Epithelial cell of esophagus (primary cell): ENCODE measurements at places on chromosomes 16 and 17.

GRCh38 chr17:13888056-13888609 is 181.2 kb upstream of the COX10 start:
- DNase-seq, result no peak

GRCh38 chr17:49227436-49228261 is 2.9 kb downstream of the PHOSPHO1 start:
- peak; percentile 69 for DNase-seq

- DNase-seq, result peak; percentile 39
Observed at GRCh38 chr16:66979011-66979717, 9.2 kb upstream of the CES4A start.

GRCh38 chr16:88939972-88940861 is 36.8 kb downstream of the CBFA2T3 start:
- DNase-seq, result no peak

- DNase-seq, result no peak
Observed at GRCh38 chr16:66544016-66544757, 5.7 kb downstream of the TK2 start.

GRCh38 chr17:82287013-82287867 is 13.7 kb upstream of the CSNK1D start:
- no peak for DNase-seq

DNA sequence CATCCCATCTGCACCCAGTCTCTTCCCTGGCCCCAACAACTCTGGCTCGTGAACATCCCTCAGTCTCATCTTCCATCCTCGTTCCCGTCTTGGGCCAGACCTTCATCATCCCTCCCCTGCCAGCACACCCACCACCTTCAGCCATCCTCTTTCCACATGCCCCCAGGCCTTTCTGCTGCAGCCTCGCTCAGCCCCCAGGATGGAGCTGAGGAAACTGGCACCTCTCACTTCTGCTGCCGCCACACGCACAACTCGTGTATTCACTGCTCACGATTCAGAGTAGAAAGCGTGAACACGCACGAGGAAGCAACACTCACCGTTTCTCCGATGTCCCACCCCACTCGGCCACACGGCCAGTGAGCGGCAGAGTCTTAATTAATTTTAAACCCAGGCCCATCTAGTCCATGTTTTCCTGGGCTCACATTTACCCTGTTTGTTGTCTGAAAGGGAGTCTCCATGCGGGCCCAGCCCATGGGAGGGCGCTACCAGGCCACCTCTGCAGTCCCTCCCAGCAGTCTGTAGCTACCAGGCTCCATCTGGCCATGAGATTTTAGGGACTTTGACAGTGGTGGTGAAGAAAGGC is 12.5 kb downstream of the C16orf90 start:
- DNase-seq, result no peak

GRCh38 chr16:48556243-48556912 is 53.6 kb downstream of the N4BP1 start:
- no peak for DNase-seq

GRCh38 chr16:58120234-58120633 is 8.9 kb downstream of the CFAP20 start:
- no peak for DNase-seq

GRCh38 chr16:85359147-85359822 is 247.0 kb upstream of the CIBAR2 start:
- DNase-seq, result no peak

DNA sequence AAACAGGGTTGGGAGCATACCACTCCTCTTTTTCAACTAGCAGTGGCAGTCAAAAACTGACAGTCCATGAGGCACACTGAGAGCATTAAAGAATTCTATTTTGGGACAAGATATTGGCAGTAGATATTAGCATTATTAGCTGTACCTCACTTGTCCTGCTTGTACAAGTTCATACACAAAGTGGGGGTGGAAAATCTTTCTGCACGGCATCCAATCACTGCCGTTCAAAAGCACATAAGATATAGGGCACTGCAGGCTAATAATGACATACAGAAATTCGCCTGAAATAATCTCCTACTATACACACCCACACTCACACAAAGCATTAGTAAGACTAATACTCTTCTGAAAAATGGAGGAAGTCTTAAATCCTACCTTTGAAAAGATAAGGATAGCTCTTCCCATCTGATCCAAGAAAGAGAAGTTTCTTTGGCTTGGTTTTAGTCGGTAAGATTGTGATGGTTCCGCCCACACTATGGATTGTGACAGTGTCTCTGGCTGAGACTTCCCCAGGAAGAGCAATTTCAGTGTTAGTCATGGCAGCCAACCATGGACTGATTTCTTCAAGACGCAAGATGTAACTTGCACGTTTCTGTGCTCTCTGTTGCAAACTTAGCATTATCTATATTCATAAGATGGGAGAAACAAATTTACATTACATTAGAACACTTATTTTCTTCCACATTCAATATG is 40.6 kb upstream of the ARL6IP1 start:
- peak; percentile 50 for DNase-seq

DNA sequence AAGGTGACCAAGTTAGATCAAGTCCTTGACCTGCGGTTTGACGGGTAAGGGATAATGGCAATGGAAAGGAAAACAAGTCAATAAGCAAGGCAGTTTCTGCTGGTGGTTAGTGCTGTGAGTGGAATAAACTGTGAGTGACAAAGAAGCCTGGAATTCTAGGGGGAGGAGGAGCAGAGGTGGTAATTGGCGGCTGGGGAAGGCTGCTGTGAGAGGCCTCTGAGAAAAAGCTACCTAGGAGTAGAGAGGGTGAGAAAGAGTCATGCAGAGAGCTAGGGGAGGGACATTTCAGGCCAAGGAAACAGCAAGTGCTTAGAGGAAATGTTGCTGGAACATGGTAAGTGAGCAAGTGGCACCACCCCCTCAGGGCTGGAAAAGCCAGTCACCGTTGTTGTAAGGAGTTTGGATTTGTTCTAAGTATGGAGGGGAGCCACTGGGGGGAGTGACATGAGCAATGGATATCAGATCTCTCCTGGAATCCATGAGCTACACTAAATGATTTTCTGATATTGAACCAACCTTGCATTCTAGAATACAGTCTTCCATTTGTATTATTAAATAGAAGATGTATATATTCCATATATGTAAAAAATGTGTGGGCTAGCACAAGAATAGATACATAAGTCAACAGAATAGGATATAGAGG is 6.7 kb downstream of the NLRC3 start:
- no peak for DNase-seq

DNA sequence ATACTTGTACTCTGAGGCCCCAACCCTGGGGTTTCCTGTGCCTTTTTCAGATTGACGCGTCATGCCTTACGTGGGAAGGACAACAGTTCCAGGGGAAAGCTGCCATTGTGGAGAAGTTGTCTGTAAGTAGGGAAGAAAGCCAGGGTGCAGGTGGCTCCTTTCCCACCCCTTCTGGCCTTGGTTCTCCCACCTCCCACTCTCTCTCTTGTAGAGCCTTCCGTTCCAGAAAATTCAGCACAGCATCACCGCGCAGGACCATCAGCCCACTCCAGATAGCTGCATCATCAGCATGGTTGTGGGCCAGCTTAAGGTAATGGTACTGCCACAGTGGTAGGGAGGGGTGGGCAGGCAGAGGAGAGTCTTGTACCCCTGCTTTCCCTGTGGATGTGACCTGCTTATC is 4.6 kb upstream of the EDC4 start:
- no peak for DNase-seq
